Activated CD4-positive, alpha-beta T cell treated with anti-CD3 and anti-CD28 coated beads for 24 hours (primary cell): ENCODE measurements at places on chromosomes 11 and 22.

GRCh38 chr11:64251016-64251752, at the start of gene PLCB3:
Gene PLCB3 (plus strand): TSS chr11:64251530. CDS start chr11:64251650, 120 bp downstream.
- peak; percentile 47 for DNase-seq

- DNase-seq: no peak
Measured at GRCh38 chr11:94946812-94947211, 26.5 kb downstream of the CWC15 start.

DNA sequence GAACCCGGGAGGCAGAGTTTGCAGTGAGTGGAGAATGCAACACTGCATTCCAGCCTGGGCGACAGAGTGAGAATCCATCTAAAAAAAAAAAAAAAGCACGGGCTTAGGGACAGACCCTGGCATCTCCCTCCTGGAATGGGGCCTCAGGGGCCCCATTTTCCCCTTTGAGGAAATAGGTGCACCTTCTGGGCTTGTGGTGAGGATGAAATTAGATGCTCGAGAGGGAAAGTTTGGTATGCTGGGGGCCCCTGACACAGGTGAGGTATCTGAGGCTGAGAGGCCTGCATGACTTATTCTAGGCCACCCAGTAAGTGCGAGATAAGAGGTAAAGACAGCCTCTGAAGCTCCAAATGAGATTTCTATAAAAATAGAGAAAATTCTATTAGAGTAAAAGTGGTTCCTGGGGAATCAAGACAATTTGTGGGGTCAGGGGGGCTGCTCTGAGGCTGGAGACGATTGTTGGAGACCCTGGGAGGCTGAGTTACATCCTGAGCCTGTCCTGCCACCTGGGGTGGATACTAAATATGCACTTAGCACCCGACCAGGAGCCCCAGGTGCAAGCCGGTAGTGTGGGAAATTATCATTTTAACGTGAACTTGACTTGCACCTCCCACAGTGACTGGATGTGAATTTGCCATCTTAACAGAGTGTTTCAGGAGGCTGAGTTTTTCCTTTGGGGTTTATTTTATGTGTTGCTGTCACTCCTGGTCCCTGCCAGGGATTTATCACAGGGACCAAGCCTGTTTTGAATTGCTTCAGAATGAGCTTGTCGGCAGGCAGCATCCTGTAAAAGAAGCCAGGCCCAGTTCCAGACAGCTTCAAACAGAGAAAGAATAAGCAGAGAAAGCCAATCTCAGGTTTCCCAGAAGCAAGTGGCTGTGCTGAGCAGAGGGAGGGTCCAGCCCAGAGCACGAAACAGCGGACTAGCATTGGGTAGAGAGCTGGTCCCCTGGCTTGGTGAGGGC, 48.4 kb upstream of the TSKU start:
- no peak for DNase-seq

- DNase-seq: no peak
Measured at GRCh38 chr11:60282286-60282685, 1.8 kb downstream of the MS4A4A start.

DNA sequence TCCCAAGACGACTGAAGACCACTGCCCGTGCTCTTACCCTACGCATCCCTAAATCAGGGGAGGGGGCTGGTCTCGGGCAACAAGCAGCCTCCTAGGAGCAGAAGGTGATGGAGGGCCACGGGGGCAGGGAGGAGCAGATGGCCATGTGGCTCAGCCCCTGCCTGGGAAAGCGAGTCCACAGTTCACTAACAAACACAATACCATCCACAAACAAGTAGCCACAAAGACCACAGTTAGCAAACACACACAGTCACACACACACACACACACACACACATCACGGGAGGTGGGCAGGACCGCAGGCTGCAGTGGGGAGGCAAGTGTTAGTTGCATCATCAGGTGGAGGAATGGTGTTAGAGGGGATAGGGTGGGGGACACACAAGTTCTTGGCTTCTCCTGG, 13.2 kb upstream of the FXYD2 start:
- DNase-seq: no peak

- no peak for DNase-seq
Measured at GRCh38 chr22:40364431-40364830, 6.0 kb upstream of the SGSM3 start.
